ENCODE measurements at places on chromosomes 2 and 18. TPM values are rescaled to one million over a fixed set of nuclear protein-coding genes. Genes with fewer than 3 reads are reported as not detected.

- no peak for DNase-seq
Observed at GRCh38 chr2:47272905-47273758, 118.0 kb upstream of the STPG4 start.

- DNase-seq, result no peak
Observed at GRCh38 chr2:29374823-29375222, 259.6 kb downstream of the CLIP4 start.

- DNase-seq, result no peak
Observed at GRCh38 chr2:137748533-137748932, 215.7 kb upstream of the HNMT start.

The FEV gene
- not detected for polyA plus RNA-seq

The CDCA7 gene
- polyA plus RNA-seq, result 3.2 TPM

The DARS1 gene
- 111 TPM for polyA plus RNA-seq
